ENCODE measurements at places on chromosomes 2 and 18.

- no peak for DNase-seq
Observed at GRCh38 chr2:233036162-233036838, 3.8 kb downstream of the NEU2 start.

GRCh38 chr2:68757081-68757480 lies 22.5 kb downstream of the ARHGAP25 start:
- no peak for DNase-seq

GRCh38 chr2:54092940-54093339 lies 22.5 kb upstream of the ACYP2 start:
- no peak for DNase-seq

DNA sequence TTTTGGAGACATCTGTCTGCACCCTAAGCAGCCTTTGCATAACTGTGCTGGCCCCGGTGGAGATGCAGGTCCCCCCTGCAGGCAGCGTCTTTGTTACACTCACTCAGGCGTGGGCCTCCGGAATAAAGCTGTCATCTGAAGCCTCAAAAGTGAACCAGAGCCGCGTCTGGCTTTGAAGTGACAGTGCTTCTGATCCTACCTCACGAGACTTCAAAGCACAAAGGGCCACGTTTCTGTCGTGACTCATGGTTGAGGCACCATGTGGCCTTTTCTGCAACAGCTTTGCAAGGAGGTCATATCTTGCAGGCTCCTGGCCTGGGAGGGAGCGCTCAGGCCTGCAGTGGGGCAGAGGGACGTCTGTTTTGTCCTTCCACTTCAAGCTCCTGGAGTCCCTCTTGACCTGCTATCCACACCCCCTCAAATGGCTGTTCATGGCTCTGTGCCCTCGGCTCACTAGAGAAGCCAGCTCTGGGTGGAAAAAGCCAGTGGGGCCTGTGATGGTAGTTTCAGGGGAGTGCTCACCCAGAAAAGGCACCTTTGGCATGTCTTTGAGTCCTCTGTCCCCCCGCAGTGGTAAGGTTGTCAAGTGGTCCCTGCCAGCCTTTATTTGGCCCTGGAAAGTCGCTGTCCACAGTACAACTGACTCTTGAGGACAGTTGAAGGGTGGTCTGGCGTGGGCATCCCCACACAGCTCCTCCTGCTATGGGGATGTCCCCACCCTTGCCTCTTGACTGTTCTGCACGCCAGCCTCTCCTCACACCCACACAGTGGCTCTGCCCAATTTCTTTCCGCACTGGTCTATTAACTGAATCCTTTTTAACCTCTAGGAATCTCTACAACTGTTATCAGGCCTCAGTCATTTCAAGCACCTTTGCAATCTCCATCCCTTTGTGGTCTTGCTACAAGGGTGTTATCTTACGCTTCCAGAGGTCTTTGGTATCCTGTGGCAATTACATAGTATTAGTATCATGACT lies 19.3 kb downstream of the GPR55 start:
- no peak for DNase-seq

- DNase-seq: peak; percentile 49
Observed at GRCh38 chr2:69013142-69013839, at the start of gene ANTXR1. ANTXR1 (plus strand) TSS chr2:69013179; CDS start chr2:69013500, 321 bp downstream.

GRCh38 chr2:49416252-49416651 lies 261.9 kb upstream of the FSHR start:
- no peak for DNase-seq

GRCh38 chr2:202592566-202592965 lies 42.2 kb upstream of the FAM117B start:
- no peak for DNase-seq

- no peak for DNase-seq
Observed at GRCh38 chr2:68230241-68231060, 21.9 kb downstream of the PPP3R1 start.

GRCh38 chr2:118128826-118129225 lies 40.6 kb downstream of the INSIG2 start:
- DNase-seq: no peak

- DNase-seq: peak; percentile 71
Observed at GRCh38 chr18:6624271-6624660, 105.2 kb upstream of the ARHGAP28 start.

DNA sequence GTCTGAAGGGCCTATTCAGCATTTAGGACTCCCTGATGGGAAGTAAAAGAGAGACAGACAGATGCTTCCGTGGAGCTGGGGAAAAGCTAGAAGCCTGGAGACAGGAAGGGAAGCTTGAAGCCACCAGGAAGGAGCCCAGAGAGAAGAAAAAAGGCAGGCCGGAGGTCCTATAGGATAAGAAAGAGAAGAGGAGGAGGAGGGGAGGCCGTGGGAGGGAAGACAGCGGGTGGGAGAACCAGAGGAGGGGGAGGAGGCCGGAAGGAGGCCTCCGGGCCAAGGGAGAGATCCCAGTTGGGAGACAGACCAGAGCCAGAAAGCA lies 107.1 kb upstream of the PKDCC start:
- no peak for DNase-seq

- DNase-seq: no peak
Observed at GRCh38 chr2:102060792-102061191, 69.0 kb downstream of the IL1R2 start.

DNA sequence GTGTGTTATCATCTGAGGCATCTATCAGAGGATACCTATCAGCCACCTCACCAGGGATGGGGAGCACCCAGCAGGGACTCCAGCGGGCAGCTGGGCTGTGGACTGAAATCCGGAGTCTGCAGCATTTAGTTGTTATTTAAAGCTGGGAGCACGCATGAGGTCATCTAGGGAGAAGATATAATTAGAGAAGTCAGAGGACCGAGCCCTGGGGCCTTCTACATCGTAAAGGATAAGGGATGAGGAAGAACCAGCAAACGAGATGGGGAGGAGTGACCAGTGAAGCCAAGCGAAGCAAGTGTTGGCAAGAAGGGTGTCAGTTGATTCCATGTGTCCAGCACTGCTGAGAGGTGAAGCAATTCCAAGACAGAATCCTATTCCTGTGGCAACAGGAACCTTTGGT lies 70.3 kb downstream of the STEAP3 start:
- no peak for DNase-seq

GRCh38 chr2:120239488-120240287 lies 13.0 kb upstream of the RALB start:
- DNase-seq: peak; percentile 82

DNA sequence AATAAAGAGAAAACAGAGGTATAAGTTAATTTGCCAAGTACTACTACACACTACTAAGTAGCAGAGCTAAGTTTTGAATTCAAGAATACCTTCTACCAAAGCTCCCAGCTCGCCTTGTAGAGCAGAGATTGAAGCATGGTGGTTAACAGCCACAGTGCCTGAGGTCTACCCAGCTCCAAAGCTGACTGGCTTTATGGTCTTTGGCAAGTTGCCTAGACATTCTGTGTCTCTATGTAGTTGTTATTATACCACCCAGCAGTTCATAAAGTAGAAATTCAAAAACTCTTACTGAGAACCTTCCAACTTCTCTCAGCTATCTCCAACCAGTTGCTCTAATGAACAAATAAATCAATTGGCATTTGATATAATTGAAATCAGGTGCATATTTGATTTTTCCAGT lies 87.8 kb downstream of the PDE11A start:
- DNase-seq: no peak

- DNase-seq: no peak
Observed at GRCh38 chr2:173835726-173836125, 129.4 kb downstream of the SP3 start.

GRCh38 chr2:176935543-176936102 lies 277.0 kb upstream of the HNRNPA3 start:
- no peak for DNase-seq

DNA sequence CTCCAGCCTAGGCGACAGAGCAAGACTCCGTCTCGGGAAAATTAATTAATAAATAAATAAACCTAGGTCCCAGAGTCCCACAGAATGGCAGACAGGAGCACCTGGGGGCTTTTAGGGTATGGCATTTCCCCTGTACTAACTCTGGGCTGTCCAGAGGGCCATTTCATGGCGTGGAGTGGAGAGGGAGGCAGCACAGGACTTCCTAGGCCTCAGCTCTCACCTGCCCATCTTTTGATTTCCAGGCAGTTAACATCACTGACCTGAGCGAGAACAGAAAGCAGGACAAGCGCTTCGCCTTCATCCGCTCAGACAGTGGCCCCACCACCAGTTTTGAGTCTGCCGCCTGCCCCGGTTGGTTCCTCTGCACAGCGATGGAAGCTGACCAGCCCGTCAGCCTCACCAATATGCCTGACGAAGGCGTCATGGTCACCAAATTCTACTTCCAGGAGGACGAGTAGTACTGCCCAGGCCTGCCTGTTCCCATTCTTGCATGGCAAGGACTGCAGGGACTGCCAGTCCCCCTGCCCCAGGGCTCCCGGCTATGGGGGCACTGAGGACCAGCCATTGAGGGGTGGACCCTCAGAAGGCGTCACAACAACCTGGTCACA lies 5.1 kb downstream of the IL1RN start:
- DNase-seq: no peak

DNA sequence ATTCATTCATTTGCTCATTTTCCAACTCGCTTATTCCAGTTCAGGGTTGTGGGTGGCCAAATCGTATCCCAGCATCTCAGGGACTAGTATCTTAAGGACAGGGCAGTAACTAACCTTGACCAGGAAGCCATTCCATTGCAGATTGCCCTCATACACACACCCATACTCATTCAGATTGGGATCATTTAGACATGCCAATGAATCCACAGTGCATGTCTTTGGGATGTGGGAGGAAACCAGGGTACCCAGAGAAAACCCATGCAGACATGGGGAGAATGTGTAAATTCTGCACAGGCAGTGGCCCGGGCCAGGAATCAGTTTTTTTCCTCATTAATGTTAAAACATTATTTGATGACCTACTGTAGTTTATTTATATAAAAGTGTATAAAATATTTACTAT lies 150.7 kb downstream of the USP34 start:
- no peak for DNase-seq

GRCh38 chr18:6979954-6980353 lies 137.6 kb downstream of the LAMA1 start:
- DNase-seq: no peak

GRCh38 chr2:175180701-175181103 lies 808 bp downstream of the ATP5MC3 start:
- DNase-seq: peak; percentile 49

DNA sequence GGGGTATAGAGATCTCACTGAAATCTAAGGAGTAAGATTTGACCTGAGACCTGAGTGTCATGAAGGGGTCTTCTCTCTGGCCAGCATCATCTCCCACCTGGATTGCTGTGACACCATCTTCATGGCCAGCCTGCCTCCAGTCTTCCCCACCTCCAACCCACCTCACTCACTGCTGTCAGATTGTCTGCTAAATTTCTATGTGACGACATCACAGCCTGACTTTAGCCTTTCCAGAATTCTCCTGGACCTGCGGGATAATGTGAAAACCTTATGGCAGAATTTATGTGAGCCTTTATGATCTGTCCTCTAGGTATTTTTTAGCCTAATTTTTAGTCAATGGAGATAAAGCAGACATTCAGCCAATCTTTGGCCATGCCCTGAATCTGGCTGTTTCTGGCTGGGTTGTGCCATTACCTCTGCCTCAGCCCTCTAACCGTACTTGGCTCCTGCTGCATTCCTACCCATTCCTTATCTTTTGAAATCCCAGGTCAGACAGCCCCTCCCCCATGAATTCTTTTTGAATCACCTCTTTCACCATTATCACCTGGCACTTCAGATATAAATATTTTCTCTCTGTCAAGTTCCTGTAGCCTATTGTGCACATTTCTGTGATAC lies 66.4 kb upstream of the MMADHC start:
- DNase-seq: no peak

DNA sequence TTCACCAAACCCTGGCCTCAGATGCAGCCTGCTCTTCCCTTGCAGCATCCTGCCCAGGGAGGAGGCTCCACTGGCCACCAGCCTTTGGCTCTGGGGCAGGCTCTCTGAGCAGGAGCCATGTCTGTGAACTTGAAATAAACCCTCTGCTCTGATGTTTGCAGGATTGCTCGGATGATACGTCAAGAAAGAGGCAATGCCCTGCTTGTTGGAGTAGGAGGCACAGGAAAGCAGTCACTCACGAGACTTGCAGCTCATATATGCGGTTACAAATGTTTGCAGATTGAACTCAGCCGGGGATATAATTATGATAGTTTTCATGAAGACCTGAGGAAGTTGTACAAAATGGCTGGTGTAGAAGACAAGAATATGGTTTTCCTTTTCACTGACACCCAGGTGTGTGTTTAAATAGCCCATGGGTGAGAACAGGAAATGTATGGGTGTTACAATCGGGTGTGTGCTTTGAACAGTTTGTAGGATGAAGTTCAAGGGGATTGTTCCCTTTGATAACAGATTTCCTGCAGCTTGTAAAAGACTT lies 177.9 kb downstream of the DNAH6 start:
- no peak for DNase-seq

GRCh38 chr2:75602724-75603342 lies 42.1 kb upstream of the EVA1A start:
- peak; percentile 95 for DNase-seq

GRCh38 chr2:231483398-231484329 lies 19.4 kb upstream of the NCL start:
- DNase-seq: no peak

GRCh38 chr2:2716771-2717170 lies 385.7 kb upstream of the MYT1L start:
- DNase-seq: no peak

DNA sequence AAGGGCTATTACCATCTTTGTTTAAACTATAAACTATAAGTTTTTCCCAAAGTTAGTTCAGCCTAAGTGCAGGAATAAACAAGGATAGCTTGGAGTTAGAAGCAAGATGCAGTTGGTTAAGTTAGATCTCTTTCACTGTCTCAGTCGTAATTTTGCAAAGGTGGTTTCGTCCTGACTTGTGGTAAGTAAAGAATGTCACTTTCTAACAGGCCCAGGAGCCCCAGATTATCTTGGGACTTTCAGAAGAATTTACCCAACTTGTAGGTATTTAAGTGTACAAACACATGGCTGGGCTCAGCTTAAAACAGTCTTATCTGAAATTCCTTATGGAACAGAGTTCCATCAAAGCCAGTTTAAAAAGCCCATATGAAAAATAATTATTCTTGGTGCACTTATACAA lies 18.3 kb upstream of the FAM98A start:
- no peak for DNase-seq

- no peak for DNase-seq
Observed at GRCh38 chr18:63197246-63197869, 122.2 kb downstream of the BCL2 start.

DNA sequence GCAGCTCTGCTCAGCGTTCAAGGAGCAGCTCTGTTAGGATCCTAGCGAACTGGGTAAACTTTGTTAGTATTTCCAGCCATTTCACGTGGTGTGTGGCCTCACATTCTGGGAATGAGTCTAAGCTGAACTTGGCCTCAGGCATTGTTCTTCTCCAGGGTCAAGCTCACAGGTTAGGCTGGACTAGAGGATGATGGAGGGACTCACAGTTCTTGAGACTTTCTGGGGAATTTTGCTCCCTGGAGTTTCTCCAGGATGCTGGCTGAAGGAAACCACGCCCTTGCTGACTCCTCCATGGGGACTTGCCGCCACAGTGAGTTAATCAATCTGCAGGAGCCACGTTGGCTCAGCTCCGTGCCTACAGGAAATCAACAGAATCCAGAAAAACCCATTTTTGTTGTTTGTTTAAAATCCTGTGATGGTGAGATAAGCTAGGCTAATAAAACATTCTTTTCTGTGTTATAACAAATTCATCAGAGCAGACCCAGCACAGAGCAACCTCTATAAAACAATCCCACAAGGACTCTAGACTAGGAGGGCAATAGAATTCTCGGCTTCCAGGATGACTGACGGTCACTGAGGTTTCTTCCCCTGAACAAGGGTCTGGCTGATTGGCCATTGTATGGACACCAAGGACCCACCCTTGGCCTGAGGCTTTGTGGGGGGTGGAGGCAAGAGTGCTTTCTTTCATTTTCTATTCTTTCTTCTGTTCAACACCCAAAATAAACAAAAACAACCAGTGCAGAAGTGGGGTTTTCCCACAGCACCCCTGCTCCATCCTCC lies 12.6 kb downstream of the CNDP1 start:
- DNase-seq: peak; percentile 50

All from bronchial epithelial cell (primary cell).